ENCODE measurements at places on chromosomes 11 and 22.

GRCh38 chr11:71323876-71324526, 71.6 kb upstream of the SHANK2 start:
- DNase-seq: no peak

- DNase-seq: no peak
These were observed 16.8 kb downstream of the CUL5 start for GRCh38 chr11:108025387-108026080.

- DNase-seq: no peak
These were observed 42.4 kb upstream of the RASD2 start for GRCh38 chr22:35498026-35498800.

DNA sequence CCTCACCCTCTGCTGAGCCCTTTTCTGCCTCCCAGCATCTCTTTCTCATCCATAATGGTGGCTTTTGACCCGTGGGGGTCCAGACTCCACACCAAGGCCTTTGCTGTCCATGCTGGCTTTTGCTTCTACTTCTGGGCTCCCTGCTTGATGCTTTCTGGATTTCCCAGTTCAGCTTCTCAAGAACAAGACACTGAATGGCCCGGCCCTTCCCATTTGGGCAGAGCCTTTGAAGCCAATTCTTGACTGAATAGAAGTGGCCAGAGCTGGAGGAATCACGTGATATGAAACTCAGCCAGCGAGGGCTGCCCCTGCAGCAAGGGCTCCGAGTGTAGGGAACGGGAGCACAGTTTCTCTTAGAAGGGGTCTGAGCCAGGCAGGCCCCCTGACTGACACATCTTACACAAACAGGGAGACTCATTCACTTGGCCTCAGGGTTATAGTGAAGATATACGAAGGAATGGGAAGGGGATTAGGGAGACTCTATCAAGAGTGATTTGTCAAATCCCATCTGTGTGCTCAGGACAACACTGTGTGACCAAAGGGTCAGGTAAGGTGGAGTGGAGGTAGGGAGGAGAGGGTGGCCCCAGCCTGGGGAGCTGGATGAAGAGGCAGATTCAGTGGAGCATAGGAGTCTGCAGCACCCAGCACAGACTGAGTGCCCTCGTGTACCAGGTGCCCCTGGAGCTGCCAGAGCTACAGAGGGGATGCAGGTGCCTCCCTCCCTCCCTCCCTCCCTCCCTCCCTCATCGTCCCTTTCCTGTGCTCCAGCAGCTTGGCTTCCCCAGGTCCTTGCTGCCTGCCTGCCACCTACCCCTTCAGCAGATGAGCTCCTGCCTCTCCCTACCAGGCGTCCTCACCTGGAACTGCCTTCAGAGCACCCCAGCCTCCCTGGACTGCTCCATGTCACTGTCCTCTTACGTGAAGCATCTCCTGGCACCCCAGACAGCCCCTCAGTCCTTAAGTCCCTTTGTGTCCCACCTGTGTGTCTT, 106.0 kb downstream of the TRIM29 start:
- DNase-seq: no peak

GRCh38 chr11:95108671-95109551, 19.3 kb downstream of the ENDOD1 start:
- no peak for DNase-seq

GRCh38 chr11:79321263-79321662, 119.6 kb downstream of the TENM4 start:
- DNase-seq: no peak

DNA sequence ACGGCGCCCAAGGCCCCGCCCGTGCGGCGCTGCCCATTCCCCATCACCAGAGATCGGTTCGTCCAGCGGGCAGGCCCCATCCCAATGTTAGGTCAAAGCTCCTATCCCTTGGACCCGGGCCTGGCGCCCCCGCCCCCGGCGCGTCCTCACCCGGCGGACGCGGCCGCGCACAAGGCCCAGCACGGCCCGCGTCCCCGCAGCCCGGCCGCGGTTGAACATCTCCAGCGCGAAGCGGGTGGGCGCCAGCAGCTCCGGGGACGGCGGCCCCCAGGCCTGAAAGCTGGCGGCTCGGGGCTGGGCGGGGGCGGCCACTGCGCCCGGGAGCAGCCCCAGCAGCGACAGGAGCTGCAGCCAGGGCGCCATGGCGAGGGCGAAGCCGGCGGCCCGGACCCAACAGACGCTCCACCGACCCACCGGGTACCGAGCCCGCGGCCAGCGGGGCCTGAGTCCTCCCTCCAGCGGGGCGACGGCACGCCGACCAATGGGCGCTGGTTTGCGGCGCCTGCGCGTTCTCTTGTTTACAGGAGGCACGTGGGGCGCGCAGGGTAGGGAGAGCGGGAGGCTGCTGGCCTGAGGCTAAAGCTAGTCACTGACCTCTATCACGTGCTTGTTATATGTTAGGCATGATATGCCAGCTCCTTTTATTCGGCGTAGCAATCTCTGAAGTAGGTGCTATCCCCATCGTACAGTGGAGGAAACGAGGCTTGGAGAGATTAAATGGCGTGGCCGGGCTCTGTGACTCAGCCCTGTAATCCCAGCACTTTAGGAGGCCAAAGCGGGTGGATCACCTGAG, at the start of gene CTSF:
Gene CTSF (minus strand): TSS at position 483 of the 793 bp plus-strand sequence. CDS start 120 bp downstream, at position 363.
- peak; percentile 43 for DNase-seq

DNA sequence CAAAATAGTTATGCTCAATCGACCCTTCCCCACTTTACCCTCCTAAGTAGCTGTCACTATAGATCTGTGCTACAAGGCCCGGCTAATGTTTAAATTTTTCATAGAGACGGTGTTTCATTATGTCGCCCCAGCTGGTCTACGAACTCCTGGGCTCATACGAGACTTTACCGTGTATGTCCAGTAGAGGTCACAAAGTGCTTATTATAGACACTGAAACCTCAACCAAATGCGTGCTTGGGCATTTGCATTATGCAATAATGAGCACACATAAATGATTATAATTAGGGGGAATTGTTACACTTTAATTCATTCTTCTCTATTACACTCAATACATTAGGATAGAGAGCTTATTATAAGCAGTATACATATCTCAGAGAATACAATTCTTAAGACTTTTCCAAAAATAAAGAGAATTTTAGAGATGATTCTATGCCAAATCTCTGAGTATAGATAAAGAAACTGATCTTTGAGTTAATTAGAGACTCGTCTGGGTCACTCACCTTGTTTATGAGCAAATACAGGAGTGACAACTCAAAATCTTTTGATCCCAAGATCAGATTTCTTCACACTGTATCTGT, 12.5 kb upstream of the MRPL16 start:
- no peak for DNase-seq

GRCh38 chr11:92865352-92865751, 104.1 kb upstream of the MTNR1B start:
- no peak for DNase-seq

DNA sequence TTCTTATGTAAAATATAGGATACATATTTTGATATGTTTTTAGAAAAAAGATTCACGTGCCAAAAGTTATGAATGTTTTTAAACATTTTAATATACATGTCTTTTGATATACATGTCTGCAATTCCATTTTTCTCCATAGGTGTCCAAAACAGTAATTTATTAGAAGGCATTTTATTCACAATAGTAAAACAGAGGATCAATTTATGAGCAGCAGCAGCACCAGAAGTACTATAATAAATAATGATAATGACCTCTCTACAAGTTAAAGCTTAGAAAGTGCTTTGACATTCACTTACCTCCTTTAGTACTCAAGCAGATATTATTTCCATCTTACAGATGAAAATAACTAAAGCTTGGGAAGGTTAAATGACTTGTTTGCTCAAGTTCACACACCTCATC, 96.7 kb upstream of the DBX1 start:
- DNase-seq: no peak

- DNase-seq: no peak
These were observed 51.2 kb downstream of the PTPRJ start for GRCh38 chr11:48031602-48032001.

DNA sequence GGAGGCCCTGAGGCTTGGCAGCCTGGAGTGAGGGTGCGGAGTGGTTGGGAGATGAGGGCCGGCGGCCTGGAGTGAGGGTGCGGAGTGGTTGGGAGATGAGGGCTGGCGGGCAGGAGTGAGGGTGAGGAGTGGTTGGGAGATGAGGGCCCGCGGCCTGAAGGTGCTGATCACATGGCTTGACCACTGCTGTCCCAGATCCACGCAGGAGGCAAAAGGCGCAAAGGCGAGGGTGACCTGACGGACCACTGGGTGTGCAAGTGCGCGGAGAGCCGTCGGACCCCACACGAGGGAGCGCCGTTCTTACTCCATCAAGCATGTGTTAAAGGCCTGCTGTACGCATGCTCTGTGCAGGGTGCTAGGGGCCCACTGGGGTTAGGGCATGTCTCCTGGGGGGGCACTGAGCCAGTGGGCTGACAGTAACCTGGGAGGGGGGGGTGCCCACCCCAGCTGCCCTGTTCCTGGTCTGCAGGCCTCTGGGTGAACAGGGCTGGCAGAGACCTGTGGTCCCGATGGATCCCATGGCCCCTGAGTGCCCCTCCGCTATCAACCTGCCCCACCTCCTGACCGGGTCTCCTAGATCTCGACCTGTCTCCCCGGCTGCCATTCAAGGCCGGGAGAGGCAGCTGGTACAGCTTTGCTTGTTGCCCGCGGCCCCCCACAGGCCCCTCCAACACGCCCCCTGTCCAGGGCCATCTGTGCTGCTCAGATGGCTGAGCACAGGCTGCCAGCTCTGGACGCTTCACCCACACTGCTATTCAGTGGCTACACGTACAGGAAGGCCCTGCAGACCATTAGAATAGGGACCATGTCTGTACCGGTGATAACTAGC, 21.1 kb downstream of the MRGPRD start:
- DNase-seq: no peak

GRCh38 chr22:47032956-47033647, 270.7 kb downstream of the TBC1D22A start:
- no peak for DNase-seq

- no peak for DNase-seq
These were observed 76.8 kb upstream of the ADORA2A start for GRCh38 chr22:24350627-24351026.

DNA sequence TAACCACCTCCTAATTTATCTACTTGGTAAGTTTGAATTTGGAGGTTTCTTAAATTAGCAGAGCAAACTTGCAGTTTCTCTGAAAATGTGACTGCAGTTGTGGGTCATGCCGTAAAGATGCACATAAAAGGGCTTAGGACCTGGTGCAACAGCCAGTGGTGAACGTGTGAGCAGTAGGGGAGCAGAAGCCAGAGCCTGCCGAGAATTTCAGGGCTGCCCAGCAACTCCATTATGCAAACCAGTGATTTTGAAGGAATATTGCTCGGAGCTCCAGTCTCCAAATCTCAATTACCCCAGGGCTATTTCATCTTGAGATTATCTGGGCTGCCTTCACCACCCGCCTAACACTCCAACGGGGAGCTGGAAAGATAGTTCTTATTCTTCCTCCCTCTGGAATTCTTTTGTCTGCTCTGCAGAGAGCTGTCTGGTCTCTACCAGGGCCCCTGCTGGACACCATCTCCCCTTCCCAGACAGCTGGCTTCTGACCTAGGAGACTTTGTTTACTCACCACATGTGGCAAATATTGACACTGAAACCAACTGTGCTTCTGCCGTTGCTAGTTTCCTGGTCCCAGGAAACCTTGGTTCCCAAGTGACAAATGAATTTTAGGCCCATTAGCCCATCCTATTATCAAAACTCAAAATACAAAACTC, 93.9 kb downstream of the DSCAML1 start:
- no peak for DNase-seq

- DNase-seq: no peak
These were observed 834 bp upstream of the FADS1 start for GRCh38 chr11:61817471-61818202.

DNA sequence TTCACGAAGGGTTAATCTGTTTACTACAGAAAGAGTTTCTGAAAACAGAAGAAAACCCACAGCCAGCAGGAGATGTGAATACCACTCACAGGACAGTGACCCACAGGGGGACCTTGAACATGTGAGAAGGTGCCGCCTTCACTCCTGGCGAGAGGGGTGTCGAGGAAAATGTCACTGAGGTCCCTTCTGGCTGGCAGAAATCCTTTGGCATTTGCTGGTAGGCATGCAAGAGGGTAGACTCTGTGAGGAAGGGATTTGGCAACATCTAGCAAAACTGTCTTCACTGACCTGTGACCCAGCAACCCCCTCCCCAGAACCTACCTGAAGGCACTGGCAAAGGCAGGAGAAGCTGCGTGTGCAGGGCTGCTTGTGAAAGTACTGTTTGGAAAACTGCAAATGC, 8.6 kb downstream of the KCNQ1 start:
- no peak for DNase-seq

DNA sequence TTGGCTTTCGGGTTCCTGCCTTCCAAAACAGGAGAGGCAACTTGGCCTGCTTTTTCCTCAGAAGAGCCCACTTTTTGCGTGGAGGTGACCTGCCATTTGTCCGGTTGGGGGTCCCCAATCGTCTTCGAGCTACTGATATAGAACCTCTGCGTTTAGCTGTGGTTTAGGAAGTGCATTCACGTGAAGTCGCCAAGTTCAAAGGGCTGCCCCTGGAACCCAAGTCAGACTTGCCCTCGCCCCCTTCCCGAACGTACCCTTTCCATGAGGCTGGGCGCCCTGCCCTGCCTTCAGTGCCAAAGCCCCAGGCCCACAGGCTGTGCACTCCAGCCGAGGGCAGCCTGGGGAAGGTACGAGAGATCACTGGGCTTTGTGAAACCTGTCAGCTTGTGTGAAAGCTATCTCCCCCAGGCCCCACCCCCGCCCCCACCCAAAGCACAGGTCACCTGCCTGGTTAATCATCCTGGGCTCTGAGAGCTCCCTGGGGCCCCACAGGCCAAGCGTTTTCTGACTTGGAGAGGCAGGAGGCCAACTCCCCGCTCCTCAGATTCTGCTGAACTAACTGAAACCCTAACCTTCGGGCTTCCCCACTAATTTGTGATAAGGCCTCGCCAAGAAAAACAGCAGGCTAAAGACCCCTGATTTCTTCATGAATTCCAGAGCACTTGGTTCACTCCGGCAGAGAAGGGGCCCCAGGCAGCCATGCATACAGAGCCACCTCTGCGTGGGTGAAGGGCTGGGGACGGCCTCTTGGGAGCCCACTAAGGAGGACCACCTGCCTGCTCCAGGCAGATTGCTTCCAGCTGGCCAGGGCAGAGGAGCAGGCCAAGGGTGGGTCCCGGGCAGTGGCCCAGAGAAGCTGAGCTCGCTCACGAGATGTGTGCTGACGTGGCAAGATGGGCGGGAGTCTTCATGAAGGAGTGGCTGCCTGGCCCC, 25.8 kb upstream of the KCNQ1OT1 start:
- DNase-seq: no peak

GRCh38 chr22:38845004-38845740, 1.3 kb upstream of the NPTXR start:
- no peak for DNase-seq

DNA sequence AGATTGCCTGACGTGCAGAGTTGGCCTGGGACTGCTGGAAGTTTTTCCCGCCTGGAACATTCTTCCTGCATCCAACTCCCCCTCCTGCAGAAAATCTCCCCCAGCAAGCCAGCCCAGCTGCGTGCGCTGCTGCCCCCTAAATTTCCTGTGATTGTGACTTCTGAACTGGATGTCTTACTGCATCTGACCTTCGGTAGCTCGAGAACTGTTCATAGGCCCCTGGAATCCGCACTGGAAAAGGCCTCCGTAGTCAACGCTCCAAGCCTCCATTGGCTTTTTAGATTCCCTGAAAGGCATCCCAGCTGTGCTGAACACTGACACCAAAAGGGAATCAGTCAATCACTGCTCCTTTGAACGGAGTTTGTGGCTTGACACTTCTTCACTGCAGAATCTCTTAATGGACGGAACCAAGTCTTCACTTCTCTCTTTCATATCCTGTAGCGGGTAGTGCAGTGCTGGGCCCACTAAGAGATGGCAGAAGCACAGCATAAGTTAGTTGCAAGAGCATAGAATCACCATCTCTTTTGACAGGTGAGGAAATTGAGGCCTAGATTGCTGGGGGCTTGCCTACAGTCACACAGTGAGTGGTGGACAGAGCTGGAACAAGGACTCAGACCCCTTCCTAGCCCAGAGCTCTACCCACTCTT, 14.2 kb upstream of the RASD2 start:
- DNase-seq: no peak
